ENCODE measurements at places on chromosomes 5 and 9. TPM values are rescaled to one million over a fixed set of nuclear protein-coding genes. Genes with fewer than 3 reads are reported as not detected.

The FOXD4L5 gene
- total RNA-seq: 0.28 TPM

The PCDHGA3 gene
- total RNA-seq: 9.1 TPM

- no peak for DNase-seq
These were observed 68.5 kb downstream of the ANGPTL2 start for GRCh38 chr9:127053960-127054359.

The SPOCK1 gene
- 25.2 TPM for total RNA-seq

The PIP5K1B gene
- 7.1 TPM for total RNA-seq

The BNC2 gene
- 16.1 TPM for total RNA-seq

- DNase-seq: no peak
These were observed 28.0 kb downstream of the ATP6V0E1 start for GRCh38 chr5:173011566-173011965.

DNA sequence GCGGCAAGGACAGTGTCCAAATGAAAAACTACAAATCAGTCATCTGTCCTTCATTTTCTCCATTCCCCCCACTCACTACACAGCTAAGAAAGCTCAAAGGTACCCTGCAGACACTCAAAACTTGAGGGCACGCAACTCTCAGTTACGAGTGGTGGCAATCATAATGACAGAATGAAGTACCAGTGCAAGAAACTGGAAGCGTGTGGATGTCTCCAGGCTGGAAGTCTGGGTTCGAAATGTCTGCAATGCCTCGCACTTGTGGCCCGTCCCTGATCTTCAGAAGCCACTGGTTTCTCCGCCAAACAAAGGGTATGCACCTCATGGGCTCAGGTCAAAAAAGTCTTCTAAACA lies 597 bp upstream of the CENPH start:
- DNase-seq: no peak

GRCh38 chr5:119273391-119273839 lies 82.4 kb upstream of the TNFAIP8 start:
- no peak for DNase-seq

The C5orf52 gene
- total RNA-seq: not detected

DNA sequence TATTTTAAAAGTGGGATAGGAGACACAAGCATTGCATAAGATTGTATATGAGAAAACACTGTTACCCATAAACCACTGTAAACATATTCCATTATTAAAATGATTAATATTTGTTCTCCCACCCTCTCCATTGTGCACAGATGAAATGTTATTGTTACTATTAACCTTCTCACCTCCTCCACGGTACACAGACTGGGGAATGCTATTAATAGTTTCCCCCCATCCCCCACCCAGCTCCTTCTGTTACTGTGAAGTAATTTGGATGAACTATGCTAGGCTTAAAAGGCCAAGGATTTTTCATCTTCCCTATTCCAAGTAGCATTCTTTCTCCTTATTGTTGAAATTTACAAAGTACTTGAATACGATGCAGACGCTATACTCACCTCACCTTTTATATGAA lies 91.4 kb downstream of the JAKMIP2 start:
- DNase-seq: no peak

GRCh38 chr9:26502311-26502710 lies 390.3 kb downstream of the CAAP1 start:
- no peak for DNase-seq

DNA sequence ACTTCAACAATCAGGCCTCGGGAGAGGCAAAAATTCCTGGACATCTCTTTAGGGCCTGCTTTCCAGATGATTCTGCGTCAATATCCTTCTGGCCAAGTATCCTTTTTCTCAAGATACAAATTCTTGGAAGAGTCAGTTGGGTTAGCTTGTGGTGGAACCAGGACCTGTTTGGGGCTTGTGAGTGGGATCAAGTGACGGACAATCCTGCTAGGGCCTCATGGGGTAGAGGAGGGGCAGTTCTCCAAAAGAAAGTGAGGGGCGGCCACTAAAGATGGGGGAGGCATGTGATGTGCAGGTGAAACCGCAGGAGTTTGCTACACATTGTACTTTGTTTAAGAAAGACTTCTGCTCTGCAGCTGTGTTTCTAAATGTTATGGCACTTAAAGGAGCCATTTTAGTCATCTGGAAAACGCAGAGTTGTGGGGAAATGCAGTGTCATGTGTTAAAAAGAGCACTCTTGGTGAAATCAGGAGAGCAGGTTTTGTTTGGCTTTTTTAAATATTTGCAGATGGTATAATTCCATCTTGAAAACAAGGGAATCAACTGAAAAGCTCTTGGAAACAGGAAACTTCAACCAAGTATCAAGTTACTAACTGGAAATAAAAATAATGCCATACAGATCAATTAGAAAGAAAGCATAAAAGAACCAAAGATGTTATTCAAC lies 27.4 kb upstream of the GSN start:
- no peak for DNase-seq

DNA sequence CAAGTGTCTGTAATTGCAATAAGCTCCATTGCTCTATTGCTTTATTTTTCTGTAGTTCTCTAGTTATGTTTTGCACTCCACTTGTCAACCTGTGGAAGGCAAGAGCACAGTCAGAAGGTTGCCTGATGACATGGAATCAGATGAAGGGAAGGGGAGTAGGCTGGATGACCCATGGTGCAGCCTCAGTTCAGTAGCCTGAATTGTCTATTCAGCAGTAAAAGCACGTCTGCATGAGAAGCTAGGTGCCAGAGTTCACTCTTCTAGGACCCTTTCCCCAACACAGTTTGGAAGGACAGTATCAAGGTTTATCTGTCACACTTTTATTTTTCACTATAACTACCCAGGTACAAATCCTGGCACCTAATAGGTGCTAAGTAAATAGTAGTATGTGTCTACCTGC lies 39.3 kb downstream of the SLC44A1 start:
- no peak for DNase-seq

DNA sequence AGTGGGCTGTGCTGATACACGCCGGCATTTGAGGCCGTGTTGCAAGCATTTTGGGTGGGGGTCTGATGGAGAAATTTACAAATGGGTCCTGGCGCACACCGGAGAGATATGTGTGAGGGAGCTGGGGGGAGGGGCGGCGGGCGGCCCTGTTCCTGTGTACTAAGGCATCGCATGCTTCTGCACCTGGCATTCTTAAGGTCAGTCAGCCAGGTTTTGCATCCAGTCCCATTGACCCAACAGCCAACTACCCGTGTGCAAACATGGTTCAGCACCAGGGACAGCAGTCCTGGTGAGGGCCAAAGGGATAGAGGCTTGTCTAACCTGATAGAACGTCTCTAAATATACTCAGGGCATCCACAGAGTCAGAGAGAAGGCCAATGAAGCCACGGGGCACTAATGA lies 839 bp downstream of the GABRG2 start:
- DNase-seq: no peak

The IL17B gene
- 7.1 TPM for total RNA-seq

Measured in thoracic aorta (tissue), 2 donors.